ENCODE measurements at places on chromosomes 16 and 17. TPM values are rescaled to one million over a fixed set of nuclear protein-coding genes. Genes with fewer than 3 reads are reported as not detected.
A peak's percentile ranks its signal among the peaks of the same experiment; 100 is the strongest.

- no peak for DNase-seq
Measured at GRCh38 chr17:19360772-19361171, 1.8 kb downstream of the B9D1 start.

DNA sequence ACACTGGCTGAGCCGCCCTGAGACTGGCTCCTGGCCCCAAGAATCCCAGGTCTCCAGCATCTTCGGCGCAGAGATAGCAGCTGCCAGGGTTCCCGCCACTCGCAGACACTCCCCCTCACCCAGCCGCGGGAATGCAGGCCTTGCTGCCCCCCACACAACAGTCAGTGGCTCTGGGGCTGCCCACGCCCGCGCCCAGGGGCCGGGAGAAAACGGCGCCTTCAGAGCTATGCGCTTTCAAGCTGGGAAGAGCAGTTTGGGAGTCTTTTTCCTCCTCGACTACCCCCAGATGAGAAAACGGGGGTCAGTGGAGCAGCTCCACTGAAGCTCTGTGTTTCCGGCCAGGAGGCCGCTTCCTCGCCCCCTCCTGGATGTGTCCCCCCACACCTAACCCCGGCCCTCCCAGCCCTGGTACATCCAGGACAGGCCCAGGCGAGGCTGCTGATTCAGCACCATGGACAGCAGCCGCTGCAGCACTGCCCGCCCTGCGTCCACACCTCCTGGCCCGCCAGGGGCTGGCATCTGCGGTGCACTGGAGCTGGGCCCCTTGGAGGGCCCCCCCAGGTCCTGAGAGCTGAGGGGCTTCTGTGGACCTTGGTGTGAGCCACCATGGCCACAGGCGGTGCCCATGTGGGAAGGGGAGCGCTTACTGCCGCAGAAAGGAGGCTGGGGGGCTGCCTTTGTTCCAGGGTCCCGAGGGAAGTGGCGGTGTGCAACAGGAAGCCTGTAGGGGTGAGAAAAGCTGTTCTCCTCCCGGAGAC lies 35.7 kb downstream of the CACNA1H start:
- no peak for DNase-seq

Gene SMIM36
- total RNA-seq: not detected

DNA sequence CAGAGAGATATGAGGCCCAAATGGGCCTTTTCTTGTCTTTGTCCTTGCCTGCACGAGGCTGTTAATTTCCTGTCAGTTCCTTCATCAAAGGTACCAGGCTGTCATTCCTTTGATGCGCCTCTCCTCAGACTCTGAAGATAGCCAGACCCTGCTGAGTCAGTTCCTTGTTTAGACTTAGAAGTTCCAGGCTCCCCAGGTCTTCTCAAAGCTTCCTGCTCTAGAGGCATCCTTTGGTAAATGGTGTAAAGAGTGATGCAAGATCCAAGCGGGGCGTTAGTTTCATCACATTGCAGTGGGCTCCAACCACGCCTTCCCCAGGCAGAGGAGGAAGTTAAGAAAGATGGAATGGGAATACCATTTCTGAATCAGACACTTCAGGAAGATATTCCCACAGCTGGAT lies 4.0 kb upstream of the CDH11 start:
- DNase-seq: peak; percentile 70

- DNase-seq: no peak
Measured at GRCh38 chr17:39738983-39739884, 1.5 kb downstream of the GRB7 start.

Gene PERCC1
- not detected for total RNA-seq

DNA sequence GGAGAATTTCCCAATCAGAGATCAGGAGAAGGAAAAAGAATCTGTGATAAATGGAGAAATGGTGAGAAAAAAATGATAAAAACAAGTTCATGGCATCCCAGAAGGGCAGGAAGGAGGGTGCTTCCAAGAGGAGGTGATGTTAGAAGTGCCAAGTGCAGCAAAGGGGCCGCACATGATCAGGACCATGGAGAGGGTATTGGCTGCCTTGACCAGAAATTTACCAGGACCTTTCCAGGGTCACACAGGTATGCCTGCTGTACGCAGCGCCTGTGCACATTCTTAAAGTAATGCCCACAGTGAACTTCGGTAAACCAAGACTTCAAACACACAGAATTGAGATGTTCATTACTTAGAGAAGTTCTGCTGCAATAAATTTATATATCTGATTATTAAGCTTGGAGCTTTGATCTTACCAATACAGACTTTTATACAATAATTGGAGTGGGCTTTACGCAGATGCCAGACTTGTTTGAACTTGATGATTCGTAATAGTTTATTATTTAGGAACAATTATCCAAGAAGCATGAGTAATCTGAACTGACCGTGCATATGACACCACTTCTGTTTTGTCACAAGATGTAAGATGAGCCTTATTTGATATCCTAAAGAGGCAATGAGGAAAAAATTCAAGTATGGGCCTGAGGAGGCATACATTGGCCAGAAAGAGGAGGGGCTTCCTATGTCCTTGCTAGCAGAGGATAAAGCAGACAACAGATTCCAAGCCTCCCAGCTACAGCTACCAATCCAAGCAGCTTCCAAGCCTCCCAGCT lies 2.2 kb upstream of the KRT33A start:
- DNase-seq: no peak

GRCh38 chr17:57108671-57109392 lies 23.8 kb downstream of the AKAP1 start:
- no peak for DNase-seq

Data from esophagus muscularis mucosa (tissue), 4 donors.